ENCODE measurements at places on chromosomes 6 and 20.
A peak's percentile ranks its signal among the peaks of the same experiment; 100 is the strongest.

GRCh38 chr6:43016943-43017334 lies 2.9 kb downstream of the KLHDC3 start:
- DNase-seq = no peak

DNA sequence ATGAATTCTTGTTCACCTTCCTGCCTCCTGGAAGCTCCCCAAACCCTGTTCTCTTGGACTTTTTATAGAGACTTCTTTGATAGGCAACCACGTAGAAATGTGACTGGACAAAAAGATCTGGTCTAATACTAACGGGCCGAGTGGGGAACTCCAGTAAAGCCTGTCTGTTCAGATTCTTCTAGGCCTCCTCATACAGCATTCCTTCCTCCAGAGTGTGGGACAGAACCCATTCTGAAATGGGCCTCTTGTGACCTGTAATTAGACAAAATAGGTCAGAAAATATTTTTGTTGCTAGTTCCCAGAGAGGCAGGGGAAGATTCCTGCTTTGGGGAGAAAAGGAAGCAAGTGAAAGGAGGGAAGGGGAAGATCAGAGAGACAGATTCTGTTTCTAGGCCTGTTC lies 374.3 kb downstream of the CDH26 start:
- no peak for DNase-seq

- DNase-seq = no peak
Observed at GRCh38 chr6:165889636-165890403, 226.8 kb upstream of the PDE10A start.

DNA sequence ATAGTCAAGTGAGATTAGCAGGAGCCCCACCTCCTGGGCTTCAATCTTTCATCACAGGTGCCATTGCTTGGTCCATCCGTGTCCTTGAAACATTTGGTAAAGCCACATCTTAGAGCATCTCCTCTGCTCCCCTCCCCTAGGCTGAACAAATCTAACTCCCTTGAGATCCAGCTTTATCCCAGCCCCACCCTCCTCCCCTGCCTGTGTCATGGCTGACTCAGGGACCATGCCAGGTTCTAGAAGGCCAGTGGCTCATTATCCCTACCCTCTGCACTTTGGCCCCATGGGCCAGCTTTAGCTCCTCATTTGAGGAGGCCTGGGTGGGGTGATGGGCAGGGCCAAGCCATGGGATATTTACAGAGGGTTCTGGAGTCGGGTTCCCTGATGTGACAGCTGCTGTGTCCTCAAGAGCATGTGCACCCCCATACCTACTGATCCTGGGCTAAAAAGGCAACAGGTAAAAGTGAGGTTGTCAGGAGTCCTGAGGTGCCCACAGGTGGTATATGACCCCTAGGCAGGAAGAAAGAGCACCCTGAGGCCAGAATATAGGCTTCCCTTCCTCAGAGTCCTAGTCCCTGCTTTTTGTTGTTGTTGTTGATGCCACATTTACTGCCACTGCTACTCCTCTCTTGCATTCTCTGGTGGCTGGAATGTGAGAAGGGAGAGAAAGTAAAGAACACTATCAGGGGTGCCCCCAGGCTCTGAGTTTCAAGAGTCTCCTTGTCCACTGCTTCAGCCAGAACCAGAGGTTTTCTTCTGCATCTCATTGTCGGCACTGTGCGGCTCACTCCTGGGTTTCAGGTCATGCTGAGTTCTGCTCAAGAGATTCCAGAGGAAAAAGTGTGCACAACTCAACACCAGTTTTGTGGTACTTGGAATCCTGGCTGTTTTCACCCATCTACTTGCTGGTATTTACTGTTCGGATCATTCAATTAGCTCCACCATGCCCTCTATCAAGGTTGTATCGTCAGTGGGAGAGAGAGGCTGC lies 228.4 kb downstream of the LRFN2 start:
- DNase-seq = no peak

DNA sequence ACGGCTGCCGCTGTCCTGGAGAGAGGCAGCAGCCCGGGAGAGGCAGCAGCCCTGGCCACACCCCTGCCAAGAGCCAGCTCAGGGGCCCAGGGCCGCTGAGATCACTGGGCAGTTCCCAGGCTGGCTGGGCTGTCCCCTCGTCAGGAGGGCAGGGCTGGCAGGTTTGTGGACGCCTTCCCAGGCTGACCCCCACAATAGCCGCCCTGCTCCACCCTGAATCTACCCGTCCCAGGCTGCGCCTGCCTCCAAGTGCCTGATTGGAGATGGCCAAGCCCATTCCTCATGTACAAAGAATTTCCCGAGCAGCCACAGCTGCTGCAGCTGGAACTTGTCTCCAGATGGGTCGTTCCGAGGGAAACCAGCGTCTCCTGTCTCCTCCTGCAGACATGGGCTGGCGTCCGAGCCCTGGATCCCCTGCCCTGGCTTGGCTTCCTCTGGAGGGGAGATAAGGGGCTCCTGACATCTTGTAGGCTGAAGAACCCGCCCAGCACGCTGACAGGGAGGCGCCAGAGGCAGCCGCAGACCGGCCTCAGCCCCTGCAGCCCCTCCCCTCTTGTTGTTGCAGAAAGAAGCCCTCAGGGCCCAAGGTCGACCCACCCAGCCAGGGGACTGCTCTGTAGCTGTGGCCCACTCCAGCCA lies 9.4 kb upstream of the GATA5 start:
- DNase-seq = no peak

- DNase-seq = no peak
Observed at GRCh38 chr6:146339716-146340115, 203.9 kb upstream of the RAB32 start.

- no peak for DNase-seq
Observed at GRCh38 chr20:25491446-25492038, 84.1 kb downstream of the GINS1 start.

DNA sequence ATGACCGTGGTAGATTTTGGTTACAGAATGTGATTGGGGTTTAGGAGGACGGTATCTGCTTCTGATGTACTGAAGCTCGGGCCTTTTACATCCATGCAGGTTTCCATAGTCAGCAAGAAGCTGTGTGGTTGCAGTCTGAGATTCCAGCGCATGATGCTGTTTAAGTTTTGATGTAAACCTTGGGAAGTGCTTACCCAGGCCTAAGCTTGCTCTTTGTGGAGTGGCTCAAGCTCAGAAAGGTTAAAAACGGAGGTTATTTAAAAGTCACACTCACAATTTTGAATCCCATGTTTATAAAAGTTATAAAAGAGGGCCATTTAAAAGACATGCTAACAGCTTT lies 121.4 kb downstream of the TIAM2 start:
- no peak for DNase-seq

GRCh38 chr6:155303361-155303870 lies 10.9 kb downstream of the TFB1M start:
- DNase-seq = no peak

GRCh38 chr6:15943423-15943822 lies 185.5 kb upstream of the MYLIP start:
- no peak for DNase-seq

DNA sequence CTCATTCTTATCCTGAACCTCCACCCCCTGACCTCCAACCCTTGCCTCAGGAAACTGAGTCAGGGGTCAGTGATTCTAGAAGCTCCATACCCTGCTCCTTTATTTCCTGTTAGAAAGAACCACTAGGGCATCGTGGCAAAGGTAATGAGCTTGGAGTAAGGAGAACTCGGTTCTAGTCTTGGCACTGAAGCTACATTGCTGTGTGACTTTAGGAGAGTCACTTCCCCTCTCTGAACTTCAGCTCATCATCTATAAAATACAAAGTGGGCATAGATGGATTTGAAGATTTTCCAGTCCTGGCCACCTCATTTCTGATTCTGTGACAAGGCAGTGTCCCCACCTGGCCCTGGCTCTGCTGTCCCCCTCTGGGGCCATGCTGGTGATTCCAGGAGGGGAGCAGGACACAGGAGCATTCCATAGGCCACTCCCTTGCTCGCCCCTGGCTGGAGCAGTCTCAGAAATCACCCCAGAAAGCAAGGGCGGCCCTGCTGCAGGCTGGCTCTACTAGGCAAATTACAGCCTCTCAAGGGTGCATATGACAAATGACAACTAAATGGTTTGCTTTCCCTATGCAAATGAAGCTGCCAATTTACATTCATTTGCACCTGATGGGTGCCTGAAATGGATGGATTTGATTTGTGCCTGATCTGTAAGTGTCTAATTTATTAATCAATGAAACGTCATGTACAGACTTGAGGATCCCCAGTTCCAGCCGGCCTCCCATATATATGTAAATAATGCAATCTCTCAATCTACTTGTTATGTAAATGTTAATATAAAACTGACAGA lies 62.2 kb downstream of the LRFN2 start:
- no peak for DNase-seq

DNA sequence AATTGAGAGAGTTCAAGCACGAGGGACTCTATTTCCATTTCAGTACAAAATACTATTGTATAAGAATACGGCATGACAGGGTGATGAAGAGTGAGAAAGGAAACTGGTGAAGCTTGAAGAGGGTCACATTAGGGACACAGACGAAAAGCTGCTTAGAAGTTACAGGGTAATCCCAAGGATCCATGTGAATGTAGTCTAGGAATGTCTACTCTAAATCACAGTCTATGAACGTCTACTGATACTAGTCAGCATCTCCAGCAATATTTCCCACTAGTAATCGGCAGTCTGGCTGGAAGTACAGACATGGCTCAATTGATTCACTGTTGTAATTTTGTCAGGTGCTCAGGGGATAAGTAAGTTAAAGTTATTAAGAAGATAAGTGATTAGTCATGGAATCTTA lies 156.4 kb downstream of the ASCC3 start:
- DNase-seq = no peak

- DNase-seq = no peak
Observed at GRCh38 chr20:62437496-62437895, 10.2 kb upstream of the RBBP8NL start.

DNA sequence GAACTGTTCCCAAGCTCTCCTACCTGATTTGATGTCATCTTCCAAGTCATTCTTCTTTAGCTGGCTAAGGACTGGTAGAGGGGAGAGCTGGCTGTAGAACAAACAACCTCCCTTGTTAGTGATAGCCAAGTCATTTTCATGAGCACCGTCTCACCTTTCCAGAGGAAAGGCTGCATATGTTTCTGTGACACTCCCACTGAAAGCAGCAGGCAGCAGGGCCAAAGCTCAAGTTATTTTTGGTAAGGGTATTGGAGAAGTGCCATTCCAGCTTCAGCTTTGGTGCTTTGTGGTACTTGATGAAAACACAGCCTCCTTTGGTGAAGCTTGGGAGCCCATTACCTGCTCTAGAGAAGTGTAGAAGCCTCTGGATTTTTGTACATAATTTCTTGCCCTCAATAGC lies 5.4 kb upstream of the DOK5 start:
- DNase-seq = no peak

DNA sequence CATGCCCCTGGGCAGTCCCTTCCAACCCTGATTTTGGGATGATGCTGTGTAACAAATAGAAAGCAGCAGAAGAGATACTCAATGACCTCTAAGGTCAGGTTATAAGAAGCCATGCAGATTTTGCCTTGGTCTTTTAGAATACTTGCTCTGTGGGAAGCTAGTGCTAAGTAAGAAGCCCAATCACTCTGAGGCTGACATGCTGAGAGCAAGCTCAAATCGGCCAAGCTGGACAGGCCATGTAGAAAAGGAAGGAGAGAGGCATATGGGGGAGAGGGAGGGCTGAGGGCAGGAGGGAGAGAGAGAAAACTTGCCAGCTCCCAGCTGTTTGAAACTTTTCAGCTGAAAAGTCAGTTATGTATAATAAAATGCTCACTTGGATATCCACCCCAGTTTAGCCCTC lies 1021.6 kb upstream of the MAP3K7 start:
- no peak for DNase-seq

DNA sequence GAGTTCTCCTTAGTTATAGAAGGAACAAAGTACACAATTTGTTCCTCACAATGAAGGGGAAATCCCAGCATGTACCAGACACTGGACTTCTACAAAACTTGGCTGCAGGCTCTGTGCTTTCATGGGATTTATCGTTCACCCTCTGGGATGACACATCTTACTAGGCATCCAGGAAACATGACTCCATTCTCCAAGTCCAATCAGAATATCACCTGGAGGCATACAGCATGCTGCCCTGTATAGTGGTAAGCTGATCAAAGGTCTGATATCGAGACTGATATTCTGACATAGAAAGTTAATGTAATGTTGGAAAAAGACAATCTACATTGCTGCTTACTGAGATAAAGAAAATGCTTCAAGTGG lies 6.7 kb downstream of the RWDD2A start:
- no peak for DNase-seq

- DNase-seq = no peak
Observed at GRCh38 chr6:54817236-54817635, 29.3 kb upstream of the FAM83B start.

GRCh38 chr20:44979090-44979621 lies 12.8 kb downstream of the STK4 start:
- DNase-seq = peak; percentile 27
